Fibroblast of upper back skin (primary cell): ENCODE measurements at places on chromosomes 6 and 20.

DNA sequence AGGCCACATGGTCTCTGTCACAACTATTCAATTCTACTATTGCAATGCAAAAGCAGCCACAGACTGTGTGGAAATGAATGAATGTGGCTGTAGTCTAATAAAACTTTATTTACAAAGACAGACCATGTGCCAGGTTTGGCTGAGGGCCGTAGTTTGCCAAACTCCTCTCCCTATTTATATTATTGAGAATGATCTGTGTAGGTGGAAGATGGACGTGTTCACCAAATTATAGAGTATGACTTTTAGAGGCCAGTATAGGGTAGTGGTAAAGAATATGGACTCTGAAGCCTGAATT is 125.7 kb upstream of the MYLIP start:
- DNase-seq, result no peak

DNA sequence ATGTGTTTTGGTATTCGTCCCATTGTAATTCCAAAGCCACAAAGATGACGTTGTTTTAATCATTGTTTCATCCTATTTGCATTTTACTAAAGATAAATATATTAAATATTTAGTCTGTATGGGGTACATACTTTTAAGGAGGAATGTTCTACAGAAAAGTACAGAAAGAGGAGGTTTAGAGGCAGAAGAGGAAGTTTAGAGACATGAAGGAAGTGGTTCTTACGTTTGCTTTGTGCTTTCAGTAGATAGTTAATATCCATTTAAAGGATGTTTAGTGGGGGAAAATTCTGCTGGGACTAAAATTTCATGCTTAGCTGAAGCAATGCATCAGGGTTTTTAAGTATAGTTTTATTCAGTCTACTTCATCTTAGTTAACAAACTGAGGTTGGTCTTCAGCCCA is 116.6 kb downstream of the CRYBG1 start:
- no peak for DNase-seq

- DNase-seq, result no peak
Measured at GRCh38 chr6:54700158-54700557, 146.4 kb upstream of the FAM83B start.

DNA sequence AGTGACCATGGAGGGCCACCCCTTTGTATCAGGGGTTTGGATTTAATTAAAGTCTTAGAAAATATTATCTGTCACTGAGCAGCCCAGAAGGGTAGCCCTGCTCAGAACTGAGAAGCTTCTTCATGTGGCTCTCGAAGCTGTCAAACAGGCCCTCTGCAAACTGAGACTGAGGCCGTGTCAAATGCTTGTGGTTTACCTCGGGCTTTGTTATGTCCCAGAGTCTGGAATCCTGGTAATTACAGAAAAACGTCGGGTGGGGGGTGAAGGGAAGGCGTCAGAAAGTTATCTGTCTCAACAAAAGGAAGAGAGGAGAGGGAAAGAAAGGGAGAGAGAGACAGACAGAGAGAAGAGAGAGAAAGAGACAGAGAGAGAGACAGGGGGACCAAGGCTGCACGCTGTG is 200.8 kb downstream of the BMP7 start:
- DNase-seq, result peak; percentile 84

DNA sequence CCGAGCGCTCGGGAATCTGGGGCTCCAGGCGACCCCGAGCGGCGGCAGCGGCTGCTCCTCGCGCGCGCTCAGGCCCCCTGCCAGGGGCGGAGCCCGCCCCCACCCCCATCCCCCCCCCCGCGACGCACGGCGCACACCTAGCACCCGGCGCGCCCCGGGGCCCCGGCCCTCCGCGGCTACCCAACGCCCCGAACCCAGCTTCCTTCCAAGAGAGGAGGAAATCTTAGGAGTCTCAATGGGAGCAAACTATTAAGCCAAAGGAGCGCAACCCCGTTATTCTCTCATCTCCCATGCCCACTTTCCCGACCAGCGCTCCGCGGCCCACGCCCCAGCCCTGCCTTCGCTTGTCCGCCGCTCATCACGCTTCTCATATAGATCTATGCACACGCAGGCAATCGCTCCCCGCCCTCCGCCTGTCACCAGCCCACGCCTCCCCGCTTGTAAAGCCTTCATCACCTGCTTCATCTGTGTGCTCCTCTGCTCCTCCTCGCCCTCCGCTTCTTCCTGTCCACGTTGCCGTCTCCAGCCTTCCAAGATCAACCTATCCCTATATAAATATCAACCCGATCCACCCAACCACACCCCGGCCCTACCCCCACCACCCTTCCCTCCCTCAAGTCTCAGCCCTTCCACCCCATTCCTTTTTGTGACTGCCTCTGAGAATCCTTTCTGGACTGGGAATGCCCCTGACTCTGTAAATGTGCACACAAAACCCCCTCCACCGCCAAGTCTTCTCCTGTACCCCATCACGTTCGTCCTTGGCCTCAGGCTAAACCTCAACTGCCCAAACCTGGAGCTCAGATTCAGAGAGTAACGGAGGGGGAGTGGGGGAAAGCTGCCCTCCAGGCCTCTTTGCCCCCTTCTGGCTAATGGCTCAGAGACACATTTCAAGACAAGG is at the start of gene DLK2:
Gene DLK2 (minus strand): TSS at position 18 of the 898 bp plus-strand sequence. CDS start 723 bp downstream, outside the sequence.
- peak; percentile 11 for DNase-seq

DNA sequence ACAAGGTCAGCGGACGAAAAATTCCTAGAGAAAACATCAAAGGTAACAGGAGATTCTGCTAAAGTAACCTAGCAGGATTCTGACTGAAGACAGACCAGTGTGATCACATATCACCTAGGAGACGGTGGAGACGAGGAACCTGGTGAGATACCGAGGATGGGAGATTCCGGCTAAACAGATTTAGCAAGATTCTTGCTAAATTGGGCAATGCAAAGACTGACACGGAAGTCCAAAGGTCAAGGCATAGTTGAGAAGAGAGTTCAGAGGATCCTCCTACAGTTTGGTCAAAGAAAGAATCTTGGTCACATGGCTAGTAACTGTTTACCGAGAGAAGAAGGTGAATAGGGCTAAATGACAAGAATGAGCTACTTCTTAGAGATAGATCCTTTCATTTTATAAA is 61.1 kb downstream of the TMEM170B start:
- DNase-seq, result no peak

GRCh38 chr6:133906050-133906449 is 17.1 kb downstream of the TCF21 start:
- DNase-seq, result no peak

DNA sequence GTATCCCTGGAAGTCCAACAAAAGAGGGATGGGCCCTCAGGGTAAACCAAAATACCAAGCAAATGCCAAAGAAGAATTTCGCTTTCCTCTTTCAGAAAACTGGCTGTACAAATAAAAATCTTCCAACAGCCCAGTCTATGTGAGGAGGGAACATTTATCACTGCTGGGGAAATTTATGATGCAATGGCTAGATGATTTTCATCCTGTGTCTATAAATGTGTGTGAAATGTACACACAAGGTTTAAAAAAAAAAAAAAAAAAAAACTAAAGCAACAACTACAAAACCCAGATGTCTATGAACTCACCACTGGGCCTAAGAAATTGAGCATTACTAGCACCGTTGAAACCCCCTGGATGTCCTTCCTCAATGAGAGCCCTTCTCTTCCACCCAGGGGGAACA is 68.7 kb upstream of the SLC4A11 start:
- DNase-seq, result peak; percentile 8
